ENCODE measurements at places on chromosomes 3 and 15.

GRCh38 chr15:41350057-41350717 lies 17.5 kb downstream of the NUSAP1 start:
- no peak for DNase-seq

DNA sequence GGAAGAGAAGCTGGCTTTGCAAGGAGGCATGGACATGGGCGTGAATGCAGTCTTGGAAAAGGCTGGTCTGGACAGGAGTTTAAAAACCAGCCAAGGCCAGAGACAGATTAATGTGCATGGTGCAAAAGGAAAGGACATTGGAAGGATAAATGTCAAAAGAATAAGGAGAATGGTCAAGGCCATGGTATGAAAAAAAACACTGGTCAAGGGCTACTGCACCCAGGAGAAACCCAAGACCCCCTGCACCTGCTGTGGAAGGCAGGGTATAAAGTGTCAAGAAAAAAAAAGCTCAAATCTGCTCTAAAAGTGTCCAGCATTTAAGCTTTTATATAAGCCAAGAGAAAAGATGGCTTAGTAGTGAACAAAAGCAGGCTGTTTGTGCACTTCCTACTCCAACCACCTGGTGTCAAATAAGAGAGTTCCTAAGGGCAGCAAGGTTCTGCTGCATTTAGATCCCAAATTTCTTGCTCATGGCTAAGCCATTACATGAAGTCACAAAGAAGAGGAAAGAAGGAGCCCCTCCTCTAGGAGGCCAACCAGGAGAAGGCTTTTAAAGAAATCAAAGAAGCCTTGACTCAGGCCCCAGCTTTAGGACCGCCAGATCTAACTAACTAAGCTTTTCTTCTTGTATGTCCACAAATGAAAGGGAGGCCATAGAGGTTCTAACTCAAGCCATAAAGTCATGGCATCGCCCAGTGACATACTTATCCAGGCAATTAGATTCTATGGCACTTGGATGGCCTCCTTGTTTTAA lies 16.9 kb downstream of the CCR4 start:
- no peak for DNase-seq

- DNase-seq, result no peak
These were observed 110.3 kb downstream of the WNT5A start for GRCh38 chr3:55376753-55377347.

- no peak for DNase-seq
These were observed 127.7 kb upstream of the SAMMSON start for GRCh38 chr3:69871868-69872267.

DNA sequence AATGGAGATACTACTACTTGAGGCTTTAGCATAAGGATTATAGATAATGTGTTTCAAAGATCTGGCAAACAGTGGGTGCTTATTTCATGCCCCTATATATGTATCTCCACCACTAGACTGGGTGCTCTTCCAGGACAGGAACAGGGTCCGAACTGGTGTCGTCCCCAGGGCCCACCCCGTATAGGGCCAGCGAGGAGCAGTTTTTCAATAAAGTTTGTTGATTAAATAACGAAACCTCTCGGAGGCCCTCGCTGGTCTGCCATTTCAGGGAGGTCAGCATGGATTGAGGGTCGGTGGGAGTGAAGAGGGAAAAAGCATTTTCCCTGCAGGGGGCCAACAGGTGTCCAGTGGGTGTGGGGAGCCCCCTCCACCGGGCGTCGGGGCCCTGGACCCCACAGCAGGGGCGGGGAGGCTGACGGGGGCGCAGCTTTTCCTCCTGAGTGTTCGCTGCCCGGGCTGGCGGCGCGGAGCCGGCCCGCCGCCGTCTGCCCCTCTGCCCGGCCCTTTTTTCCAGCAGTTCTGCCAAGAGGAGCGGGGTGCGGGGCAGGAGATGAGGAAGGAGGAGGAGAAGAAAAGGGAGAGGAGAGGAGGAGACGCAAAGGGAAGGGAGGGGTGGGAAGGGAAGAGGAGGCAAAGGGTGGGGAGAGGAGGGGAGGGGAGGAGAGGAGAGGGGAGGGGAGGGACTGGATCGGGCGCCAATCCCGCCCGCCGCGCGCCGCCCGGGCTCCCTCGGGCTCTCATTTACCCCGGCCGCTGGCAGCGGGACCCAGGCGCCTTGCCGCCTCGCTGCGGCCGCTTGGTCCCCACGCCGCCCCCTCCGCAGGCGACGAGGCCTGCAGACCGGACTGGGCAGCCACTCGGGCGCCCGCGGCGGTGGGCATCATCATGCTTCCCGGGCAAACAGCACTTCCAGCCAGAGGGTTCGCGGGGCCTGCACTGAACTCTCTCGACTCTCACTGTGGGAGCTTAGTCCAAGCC lies 66.3 kb downstream of the ISG20 start:
- DNase-seq, result no peak

GRCh38 chr15:73053398-73053723 lies 1.1 kb downstream of the NEO1 start:
- no peak for DNase-seq

Measured in activated CD4-positive, alpha-beta T cell treated with anti-CD3 and anti-CD28 coated beads, Interleukin-2, Interleukin-6, amounts not matched to agents 100 ng/mL and 50 ng/mL, durations not matched to agents 16 hours and 8 hours (primary cell).